ENCODE measurements at places on chromosomes 2 and 18.
A peak's percentile ranks its signal among the peaks of the same experiment; 100 is the strongest.

GRCh38 chr2:212109792-212110680 is 428.6 kb downstream of the ERBB4 start:
- DNase-seq, result no peak

GRCh38 chr2:85439986-85440385 is 21.5 kb downstream of the SH2D6 start:
- DNase-seq, result peak; percentile 41

GRCh38 chr2:9415516-9416169 is 7.7 kb downstream of the ITGB1BP1 start:
- DNase-seq, result no peak

DNA sequence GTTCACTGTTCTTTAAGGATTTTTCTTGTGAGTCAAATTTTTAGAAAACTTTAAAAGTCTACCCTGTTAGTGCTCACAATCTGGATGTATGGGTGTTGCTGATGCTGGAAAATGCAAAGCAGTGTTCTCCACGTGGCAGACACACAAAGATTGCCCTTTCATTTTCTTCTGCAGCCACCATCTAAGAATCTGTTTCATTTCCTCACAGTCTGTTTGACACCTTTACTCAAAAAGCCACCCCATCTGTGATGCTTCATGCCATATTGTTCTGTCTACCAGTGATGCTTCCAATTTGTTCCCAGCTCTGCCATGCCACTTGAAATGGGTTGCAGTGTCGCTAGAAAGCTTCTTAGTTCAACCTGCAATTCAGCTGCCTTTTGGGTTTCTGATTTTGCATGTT is 464.2 kb upstream of the UBE2E3 start:
- DNase-seq, result no peak

GRCh38 chr18:57764087-57764486 is 39.0 kb downstream of the ATP8B1 start:
- no peak for DNase-seq

DNA sequence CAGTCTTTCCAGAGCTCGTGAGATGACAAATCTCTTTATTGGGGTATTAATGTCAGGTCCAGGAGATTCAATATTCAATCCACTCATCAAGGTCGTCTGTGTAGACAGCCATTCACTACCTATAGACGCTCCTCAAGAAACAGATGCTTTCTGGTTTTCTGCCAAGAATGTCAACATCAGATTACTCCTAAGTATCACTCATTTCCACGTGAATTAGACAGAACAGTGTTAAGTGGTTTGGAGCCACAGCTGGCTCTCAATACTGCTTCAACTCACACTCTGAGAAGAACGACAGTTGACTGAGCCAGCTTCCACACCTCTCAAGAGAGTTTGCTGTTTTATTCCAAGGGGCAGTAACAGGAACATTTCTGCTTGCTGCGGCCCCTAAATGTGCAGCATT is 113.5 kb upstream of the NEDD4L start:
- DNase-seq, result no peak

- DNase-seq, result no peak
Measured at GRCh38 chr2:220999356-220999755, 572.7 kb downstream of the EPHA4 start.

DNA sequence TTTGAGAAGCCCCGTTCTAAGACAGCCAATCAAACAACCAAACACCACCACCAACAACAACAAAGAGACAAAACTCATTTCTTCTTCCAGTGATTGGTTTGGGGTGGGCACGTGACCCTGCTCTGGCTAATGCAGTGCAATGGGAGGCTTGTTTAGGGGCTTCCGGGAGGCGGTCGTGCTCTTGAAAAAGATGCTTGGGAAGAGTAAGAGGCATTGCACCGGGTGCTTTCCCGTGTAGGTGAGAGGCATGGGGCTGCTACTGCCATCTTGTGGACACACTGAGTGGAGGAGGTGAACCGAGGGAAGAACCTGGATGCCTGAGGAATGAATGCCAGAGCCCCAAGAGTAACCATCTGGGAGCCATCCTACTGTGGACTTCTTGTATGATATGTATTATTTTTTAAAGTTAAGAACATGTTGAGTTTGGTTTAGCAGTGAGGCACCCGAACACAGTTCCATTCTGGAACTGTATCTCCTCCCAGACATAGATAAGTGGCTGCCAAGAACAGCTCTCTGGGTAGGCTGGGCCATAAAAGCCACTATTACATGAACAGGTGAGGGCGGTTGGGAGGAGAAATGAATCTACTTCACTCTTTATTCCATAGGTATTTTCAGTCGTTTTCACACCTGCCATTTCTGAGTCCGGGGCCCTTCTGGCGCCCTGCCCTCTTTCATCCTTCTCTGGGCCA is 19.1 kb upstream of the ARHGAP25 start:
- DNase-seq, result no peak

- no peak for DNase-seq
Measured at GRCh38 chr2:196413821-196414274, 225.7 kb upstream of the CCDC150 start.

GRCh38 chr2:28252311-28252710 is 140.3 kb upstream of the FOSL2 start:
- DNase-seq, result peak; percentile 74

DNA sequence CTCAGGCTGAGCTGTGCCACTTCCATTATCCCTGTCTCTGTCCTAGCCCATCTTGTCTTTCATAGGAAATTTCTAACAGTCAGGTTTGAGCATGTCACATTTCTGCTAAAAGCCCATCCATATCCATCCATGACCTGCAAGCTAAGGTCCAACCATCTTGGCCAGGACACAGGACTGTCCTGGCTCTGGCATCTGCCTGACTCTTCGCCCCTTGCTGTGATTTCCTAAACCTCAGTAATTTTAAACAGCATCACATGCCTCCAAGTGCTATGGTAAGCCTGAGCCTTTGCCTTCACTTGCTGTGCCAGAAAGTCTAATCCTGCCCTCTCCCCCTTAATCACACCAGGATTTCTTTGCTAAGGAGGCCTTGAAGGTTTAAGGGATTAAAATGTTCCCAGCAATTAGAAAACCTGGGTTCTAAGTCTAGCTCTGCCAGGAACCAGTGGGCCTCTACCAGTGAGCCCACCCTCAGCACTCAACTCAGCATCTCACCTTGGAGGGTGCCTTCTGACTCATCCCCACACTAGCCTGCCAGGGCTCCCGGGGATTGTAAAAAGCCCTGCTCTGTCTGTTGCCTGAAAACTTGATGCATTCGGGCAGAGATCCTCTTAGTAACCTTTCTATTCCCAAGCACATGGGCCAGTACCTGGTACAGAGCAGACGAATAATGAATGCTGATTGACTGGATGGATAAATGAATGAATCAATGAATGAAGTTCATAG is 411.0 kb downstream of the LRATD1 start:
- DNase-seq, result no peak

GRCh38 chr2:235521844-235522243 is 28.0 kb downstream of the AGAP1 start:
- DNase-seq, result no peak

- DNase-seq, result no peak
Measured at GRCh38 chr2:233380132-233380895, 26.0 kb downstream of the DGKD start.

DNA sequence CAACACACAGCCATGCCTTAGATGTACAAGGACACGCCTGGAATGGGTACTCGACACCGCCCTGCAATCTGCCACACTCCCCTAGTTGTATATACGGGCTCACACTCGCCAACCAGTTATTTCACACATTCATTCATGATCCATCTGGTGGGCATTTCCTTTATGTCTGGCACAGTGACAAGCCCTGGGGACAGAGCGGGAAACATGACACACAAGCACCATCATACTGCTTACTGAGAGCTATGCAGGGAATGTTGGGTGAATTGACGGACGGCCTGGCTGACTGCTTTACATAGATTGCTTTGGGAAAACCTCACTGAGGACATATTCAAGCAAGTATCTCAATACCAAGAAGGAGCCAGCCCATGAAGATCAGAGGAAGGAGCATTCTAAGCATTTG is 448.0 kb upstream of the SPRED2 start:
- DNase-seq, result no peak

GRCh38 chr18:76499021-76499420 is 4.0 kb upstream of the ZNF516 start:
- DNase-seq, result no peak

GRCh38 chr2:27074738-27075565 is 3.5 kb upstream of the EMILIN1 start:
- peak; percentile 59 for DNase-seq

GRCh38 chr2:189302274-189302948 is 122.8 kb upstream of the COL5A2 start:
- DNase-seq, result no peak

DNA sequence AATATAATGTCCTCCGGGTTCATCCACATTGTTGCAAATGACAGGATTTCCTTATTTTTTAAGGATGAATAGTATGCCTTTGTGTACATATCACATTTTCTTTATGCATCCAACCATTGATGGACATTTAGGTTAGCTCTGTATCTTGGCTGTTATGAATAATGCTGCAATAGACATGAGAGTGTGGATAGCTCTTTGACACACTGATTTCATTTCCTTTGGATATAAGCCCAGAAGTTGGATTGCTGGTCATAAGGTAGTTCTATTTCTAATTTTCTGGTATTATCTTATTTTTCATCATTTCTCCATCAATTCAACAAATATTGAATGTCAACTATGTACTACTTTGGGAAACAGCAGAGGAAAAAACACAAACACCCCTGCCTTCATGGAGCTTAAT is 423.3 kb downstream of the MTX2 start:
- no peak for DNase-seq

GRCh38 chr2:227846831-227847230 is 24.6 kb upstream of the DAW1 start:
- no peak for DNase-seq

GRCh38 chr2:166343467-166343866 is 32.3 kb downstream of the SCN9A start:
- no peak for DNase-seq

DNA sequence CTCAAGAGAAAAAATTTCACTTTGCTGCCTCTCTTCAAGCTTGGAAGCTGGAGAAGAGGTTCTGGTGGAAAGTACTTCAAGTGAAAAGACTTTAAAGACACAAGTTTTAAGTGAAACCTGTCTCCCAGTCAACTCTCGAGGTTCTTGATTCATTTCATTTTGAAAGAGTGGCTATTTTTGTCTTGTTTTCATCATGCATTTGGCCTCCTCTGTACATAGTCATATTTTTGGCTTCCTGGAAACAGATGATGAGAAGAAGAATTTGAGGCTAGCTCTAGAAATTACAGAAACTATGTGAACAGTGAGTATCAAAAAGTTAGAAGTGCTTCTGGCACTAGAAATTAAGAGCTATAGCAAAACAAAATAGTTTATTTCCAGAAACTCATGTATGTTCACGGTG is 124.8 kb downstream of the DTNA start:
- DNase-seq, result no peak

DNA sequence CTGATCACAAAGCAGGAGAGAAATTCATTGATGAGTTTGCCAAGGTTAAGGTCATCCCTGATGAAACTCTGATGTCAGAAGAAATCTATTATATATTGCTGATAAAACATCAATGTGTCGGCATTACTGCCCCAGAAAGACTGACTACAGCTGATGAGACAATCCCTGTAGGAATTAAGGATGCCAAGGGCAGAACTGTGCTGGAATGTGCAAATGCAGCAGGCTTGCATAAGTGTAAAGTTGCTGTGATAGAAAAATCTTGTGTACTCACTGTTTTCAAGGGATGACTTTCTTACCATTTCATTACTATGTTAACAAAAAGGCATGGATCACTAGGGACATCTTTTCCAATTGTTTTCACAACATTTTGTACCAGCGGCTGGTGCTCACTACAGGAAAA is 19.7 kb upstream of the MARCO start:
- no peak for DNase-seq

- DNase-seq, result no peak
Measured at GRCh38 chr2:239305222-239305575, 95.6 kb downstream of the HDAC4 start.

GRCh38 chr2:147688242-147688641 is 156.6 kb upstream of the ACVR2A start:
- DNase-seq, result no peak

DNA sequence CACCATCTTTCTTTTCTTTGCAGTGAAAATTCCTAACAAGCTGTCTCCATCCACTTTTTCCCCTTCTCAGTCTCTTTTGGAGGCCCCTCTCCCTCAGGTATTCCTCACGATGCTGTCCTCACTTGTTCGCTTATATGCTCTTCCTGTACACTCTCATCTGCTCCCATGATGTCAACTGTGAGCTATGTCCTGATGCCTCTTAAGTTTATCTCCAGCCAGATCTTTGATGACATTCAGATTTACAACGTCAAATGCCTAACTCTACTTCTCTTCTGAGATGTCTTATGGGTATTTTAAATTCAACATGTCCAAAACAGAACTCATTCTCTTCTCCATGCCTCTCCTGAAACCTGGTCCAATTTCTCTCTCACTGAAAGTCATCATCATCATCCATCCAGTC is 55.1 kb upstream of the SERTAD2 start:
- no peak for DNase-seq

DNA sequence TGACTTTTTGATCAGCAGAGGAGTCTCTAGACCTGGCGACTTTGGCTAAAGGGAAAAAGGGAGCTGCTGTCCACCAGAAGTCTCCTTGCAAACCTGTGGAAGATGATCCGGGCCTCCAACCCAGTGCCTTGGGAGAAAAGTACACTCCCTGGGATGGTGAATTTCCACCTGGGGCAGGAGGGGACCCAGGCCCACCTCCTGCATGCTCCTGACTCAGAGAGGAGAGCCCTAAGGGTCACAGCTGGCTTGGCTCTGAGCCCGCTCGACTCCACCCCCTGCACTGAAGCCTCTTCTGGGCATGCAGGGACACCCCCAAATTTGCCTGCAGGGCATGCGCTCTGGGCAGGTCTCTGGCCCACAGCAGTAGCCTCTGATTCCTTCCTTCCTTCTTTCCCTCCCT is 66.5 kb downstream of the PDCL3 start:
- DNase-seq, result no peak

GRCh38 chr18:34773961-34774766 is 64.1 kb downstream of the DTNA start:
- DNase-seq, result no peak

- DNase-seq, result no peak
Measured at GRCh38 chr18:32122039-32122438, 30.4 kb downstream of the RNF138 start.

DNA sequence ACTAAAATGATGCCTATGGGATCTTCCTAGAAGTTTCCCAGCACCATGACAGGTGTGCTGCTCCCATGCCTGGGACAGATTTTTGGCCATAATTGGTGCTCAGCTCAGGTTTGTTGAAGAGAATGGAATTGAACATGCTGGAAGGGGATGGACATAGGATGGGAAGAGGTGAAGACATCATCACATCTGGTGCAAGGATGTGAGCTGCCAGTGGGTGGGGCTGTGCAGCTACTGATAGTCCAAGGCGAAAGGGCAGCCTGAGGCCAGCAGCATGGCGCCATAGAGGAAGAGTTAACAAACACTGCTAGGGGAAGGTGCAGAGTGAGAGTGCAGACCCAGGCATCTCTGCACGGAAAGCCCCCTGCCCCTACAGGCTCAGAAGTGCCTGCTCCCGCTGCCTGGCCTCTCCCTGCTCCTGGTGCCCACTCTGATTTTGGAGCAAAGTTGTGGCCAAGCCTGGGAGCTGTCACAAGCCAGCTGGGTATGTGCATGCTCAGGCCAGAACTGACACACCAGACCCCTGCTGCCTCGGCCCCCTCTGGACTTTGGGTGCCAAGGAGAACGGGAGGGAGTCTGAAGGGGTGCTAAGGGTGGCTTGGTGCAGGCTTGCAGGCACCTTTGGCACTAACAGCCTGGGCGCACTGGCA is 178.6 kb downstream of the ZBTB7C start:
- no peak for DNase-seq

- no peak for DNase-seq
Measured at GRCh38 chr2:71807581-71808451, 339.8 kb downstream of the CYP26B1 start.
